ENCODE measurements at places on chromosomes 2 and 18. TPM values are rescaled to one million over a fixed set of nuclear protein-coding genes. Genes with fewer than 3 reads are reported as not detected.

Gene CNRIP1
- total RNA-seq: 3.3 TPM

Gene MARCHF4
- total RNA-seq: not detected

Gene BBS5
- total RNA-seq: 2.3 TPM

Gene DLX1
- not detected for total RNA-seq

Gene AQP12B
- not detected for total RNA-seq

Gene SLC9A4
- not detected for total RNA-seq

Gene CFC1
- not detected for total RNA-seq

Gene AKAIN1
- total RNA-seq: not detected

Gene ZNF396
- total RNA-seq: 0.98 TPM

Gene MAB21L4
- total RNA-seq: 4.3 TPM

GRCh38 chr18:32280911-32281310 is 91.1 kb downstream of the MEP1B start:
- no peaks in the 10 kb centered on the region for H3K27me3 ChIP-seq
- no peak for DNase-seq
- H3K4me3 ChIP-seq: no peak overlapping the region
- peaks cover 27% of the 10 kb centered on the region for H3K4me1 ChIP-seq
- H3K36me3 ChIP-seq: no peaks in the 10 kb centered on the region
- H3K27ac ChIP-seq: no peak overlapping the region

- H3K4me3 ChIP-seq: no peak overlapping the region
- no peak for DNase-seq
- H3K4me1 ChIP-seq: no peaks in the 10 kb centered on the region
- peaks cover 6% of the 10 kb centered on the region for H3K36me3 ChIP-seq
- H3K27ac ChIP-seq: no peak overlapping the region
Observed at GRCh38 chr2:9461079-9461478, 13.3 kb upstream of the IAH1 start.

GRCh38 chr2:59301466-59302402 is 1060.6 kb upstream of the FANCL start:
- H3K4me3 ChIP-seq: no peak overlapping the region
- DNase-seq: peak; percentile 50
- no peak overlapping the region for H3K27ac ChIP-seq
- H3K27me3 ChIP-seq: peaks cover 6% of the 10 kb centered on the region
- no peaks in the 10 kb centered on the region for H3K36me3 ChIP-seq

GRCh38 chr18:3162181-3162580 is 57.6 kb downstream of the MYOM1 start:
- peaks cover 23% of the 10 kb centered on the region for H3K36me3 ChIP-seq
- H3K4me3 ChIP-seq: no peak overlapping the region
- H3K27ac ChIP-seq: no peak overlapping the region
- no peaks in the 10 kb centered on the region for H3K27me3 ChIP-seq

- no peaks in the 10 kb centered on the region for H3K27me3 ChIP-seq
- DNase-seq: no peak
- no peak overlapping the region for H3K27ac ChIP-seq
- H3K4me3 ChIP-seq: no peak overlapping the region
Observed at GRCh38 chr2:25462021-25462420, 120.3 kb upstream of the DNMT3A start.

GRCh38 chr2:214311931-214312749 is 98.7 kb upstream of the VWC2L start:
- no peak overlapping the region for H3K27ac ChIP-seq
- H3K36me3 ChIP-seq: no peaks in the 10 kb centered on the region
- no peaks in the 10 kb centered on the region for H3K4me1 ChIP-seq
- H3K4me3 ChIP-seq: no peak overlapping the region
- DNase-seq: no peak
- H3K27me3 ChIP-seq: no peaks in the 10 kb centered on the region

DNA sequence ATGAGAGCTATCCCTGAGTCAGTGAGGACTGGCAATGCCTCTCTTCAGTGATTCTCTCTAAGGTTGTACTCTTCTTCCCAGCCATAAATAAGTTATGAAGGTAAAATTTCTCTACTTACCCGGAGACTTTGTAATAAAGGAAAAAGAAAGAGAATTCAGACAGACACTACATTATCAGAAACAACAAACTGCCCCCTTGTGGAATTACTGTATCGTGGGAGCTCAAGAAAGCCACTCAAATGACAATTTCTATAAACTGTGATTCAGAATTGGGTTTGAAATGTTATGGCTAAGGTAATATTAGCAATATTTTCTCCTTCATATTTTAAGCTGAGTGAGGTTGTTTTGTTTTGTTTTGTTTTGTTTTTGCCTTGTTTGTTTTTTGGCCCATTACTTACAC is 155.8 kb upstream of the TANK start:
- no peaks in the 10 kb centered on the region for H3K4me1 ChIP-seq
- no peaks in the 10 kb centered on the region for H3K27me3 ChIP-seq
- no peak for DNase-seq
- H3K36me3 ChIP-seq: no peaks in the 10 kb centered on the region
- H3K27ac ChIP-seq: no peak overlapping the region

GRCh38 chr2:112794131-112794733 is 9.9 kb upstream of the IL1A start:
- no peak overlapping the region for H3K4me3 ChIP-seq
- H3K27ac ChIP-seq: peak overlapping the region; percentile 20
- H3K36me3 ChIP-seq: no peaks in the 10 kb centered on the region
- peak; percentile 67 for DNase-seq

GRCh38 chr2:186516396-186516795 is 30.3 kb downstream of the ZC3H15 start:
- DNase-seq: no peak
- H3K4me1 ChIP-seq: no peaks in the 10 kb centered on the region
- no peaks in the 10 kb centered on the region for H3K36me3 ChIP-seq
- no peak overlapping the region for H3K4me3 ChIP-seq

- H3K27me3 ChIP-seq: no peaks in the 10 kb centered on the region
- no peak overlapping the region for H3K27ac ChIP-seq
- no peaks in the 10 kb centered on the region for H3K4me1 ChIP-seq
- no peaks in the 10 kb centered on the region for H3K36me3 ChIP-seq
Observed at GRCh38 chr2:200787351-200788120, 24.2 kb upstream of the BZW1 start.

DNA sequence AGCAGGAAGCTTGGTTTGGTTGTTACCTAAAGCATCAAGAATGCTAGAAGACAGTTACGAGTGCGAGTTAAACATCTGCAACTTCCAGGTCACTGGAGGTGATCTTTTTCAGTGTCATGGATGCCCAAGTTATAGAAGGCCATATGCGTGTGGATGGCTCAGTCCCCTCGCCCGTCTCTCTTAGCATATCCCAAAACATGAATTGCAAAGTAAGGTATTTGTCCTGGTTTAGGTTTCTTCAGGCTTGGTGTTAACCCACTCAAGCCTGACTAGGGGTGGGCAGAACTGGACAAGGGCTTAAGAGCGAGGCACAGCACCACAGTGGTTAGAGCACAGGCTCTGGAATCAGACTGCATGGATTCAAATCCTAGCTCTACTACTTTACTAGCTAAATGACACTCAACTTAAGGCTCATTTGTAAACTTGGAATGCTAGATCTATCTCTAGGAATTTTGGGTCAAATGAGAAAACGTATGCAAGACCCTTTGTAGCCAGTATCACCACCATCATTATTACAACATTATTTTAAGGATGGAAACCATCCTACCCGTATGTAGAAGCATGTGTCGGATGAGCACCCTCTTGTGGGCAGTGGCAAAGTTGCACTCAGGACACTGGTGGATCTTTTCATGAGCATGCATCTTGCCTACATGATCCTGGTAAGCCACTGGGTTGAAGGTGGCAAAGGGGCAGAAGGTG is 11.2 kb downstream of the ZNF142 start:
- H3K4me3 ChIP-seq: no peak overlapping the region
- no peaks in the 10 kb centered on the region for H3K27me3 ChIP-seq
- DNase-seq: peak; percentile 64
- H3K4me1 ChIP-seq: peaks cover 19% of the 10 kb centered on the region
- peaks cover 68% of the 10 kb centered on the region for H3K36me3 ChIP-seq

GRCh38 chr2:120344976-120345581 is 857 bp upstream of the INHBB start:
- peak overlapping the region; percentile 48 for H3K4me3 ChIP-seq
- H3K36me3 ChIP-seq: no peaks in the 10 kb centered on the region
- H3K4me1 ChIP-seq: no peaks in the 10 kb centered on the region
- peak overlapping the region; percentile 88 for H3K27ac ChIP-seq
- H3K27me3 ChIP-seq: no peaks in the 10 kb centered on the region

GRCh38 chr2:138239902-138240491 is 261.6 kb upstream of the SPOPL start:
- H3K27ac ChIP-seq: no peak overlapping the region
- H3K4me3 ChIP-seq: no peak overlapping the region
- no peak for DNase-seq
- H3K4me1 ChIP-seq: no peaks in the 10 kb centered on the region
- no peaks in the 10 kb centered on the region for H3K36me3 ChIP-seq

- H3K4me3 ChIP-seq: no peak overlapping the region
- H3K27me3 ChIP-seq: no peaks in the 10 kb centered on the region
- no peaks in the 10 kb centered on the region for H3K36me3 ChIP-seq
- no peaks in the 10 kb centered on the region for H3K4me1 ChIP-seq
- H3K27ac ChIP-seq: no peak overlapping the region
- no peak for DNase-seq
Observed at GRCh38 chr18:9791991-9792390, 83.9 kb downstream of the RAB31 start.

- no peak overlapping the region for H3K27ac ChIP-seq
- H3K27me3 ChIP-seq: no peaks in the 10 kb centered on the region
- no peaks in the 10 kb centered on the region for H3K36me3 ChIP-seq
Observed at GRCh38 chr2:194698012-194698411, 959.0 kb upstream of the SLC39A10 start.

DNA sequence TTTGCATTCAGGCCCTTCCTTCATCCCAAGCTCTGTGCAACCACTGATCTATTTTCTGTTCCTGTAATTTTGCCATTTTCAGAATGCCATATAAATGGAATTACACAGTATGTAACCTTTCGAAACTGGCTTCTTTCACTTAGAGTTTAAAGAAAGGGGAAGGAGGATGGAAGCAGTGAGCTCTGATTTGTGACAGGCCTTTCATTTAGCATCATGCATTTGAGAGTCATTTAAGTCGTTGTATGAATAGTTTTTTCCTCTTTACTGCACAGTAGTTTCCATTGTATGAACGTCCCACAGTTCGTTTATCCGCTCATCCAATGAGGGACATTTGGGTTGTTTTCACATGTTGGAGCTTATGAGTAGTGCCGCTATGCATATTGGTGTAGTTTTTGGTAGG is 67.0 kb downstream of the LBH start:
- no peak overlapping the region for H3K27ac ChIP-seq
- no peak overlapping the region for H3K4me3 ChIP-seq
- H3K36me3 ChIP-seq: no peaks in the 10 kb centered on the region
- H3K27me3 ChIP-seq: no peaks in the 10 kb centered on the region
- no peak for DNase-seq

- H3K36me3 ChIP-seq: no peaks in the 10 kb centered on the region
- H3K27me3 ChIP-seq: no peaks in the 10 kb centered on the region
- H3K27ac ChIP-seq: no peak overlapping the region
- H3K4me1 ChIP-seq: no peaks in the 10 kb centered on the region
- no peak for DNase-seq
Observed at GRCh38 chr2:112787294-112787693, 3.0 kb upstream of the IL1A start.

- no peaks in the 10 kb centered on the region for H3K36me3 ChIP-seq
- H3K27me3 ChIP-seq: no peaks in the 10 kb centered on the region
- H3K4me1 ChIP-seq: peaks cover 15% of the 10 kb centered on the region
Observed at GRCh38 chr2:62215306-62216064, 19.6 kb downstream of the B3GNT2 start.

DNA sequence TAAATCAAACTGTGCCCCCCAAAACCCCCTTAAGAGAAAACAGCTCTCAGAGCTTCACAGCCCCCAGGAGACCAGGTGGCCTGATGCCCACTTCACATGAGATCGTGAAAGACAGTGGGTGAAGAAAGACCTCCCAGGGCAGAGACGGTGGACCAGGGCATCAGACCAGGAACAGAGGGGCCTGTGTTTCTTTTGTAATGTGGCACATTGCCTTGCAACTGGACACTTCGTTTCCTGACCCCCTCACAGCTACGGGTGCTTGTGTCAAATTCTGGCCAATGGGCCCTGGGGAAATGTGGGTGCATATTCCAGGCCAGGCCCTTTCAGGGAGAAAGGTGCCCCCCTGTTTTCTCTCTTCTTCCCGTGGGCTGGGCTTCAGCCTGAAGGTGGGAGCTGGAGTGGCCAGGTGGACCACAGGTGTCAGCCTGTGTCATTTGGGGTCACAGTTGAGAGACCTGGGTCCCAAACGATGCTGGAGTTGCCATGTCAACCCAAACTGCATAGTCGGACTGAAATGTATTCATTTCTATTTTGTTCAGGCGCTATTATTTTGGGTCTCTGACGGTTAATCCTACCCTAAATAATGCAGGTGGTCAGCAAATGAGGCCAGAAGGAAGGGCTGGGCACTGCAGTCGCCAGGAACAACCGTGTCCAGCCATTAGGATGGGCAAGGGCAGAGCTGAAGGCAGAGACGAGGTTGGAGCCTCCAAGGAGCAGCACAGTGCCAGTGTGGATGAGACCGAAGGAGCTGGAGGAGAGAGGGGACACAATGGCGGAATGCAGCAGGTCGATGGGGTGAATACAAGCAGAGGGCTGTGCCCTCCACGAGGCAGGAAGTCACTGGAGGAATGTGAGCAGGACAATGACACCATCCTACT is 338.2 kb downstream of the EIPR1 start:
- DNase-seq: no peak
- H3K4me3 ChIP-seq: no peak overlapping the region
- no peaks in the 10 kb centered on the region for H3K4me1 ChIP-seq
- H3K27ac ChIP-seq: no peak overlapping the region

GRCh38 chr2:176174824-176175708 is 13.4 kb upstream of the HOXD1 start:
- no peak overlapping the region for H3K4me3 ChIP-seq
- no peak overlapping the region for H3K27ac ChIP-seq
- H3K4me1 ChIP-seq: no peaks in the 10 kb centered on the region
- no peak for DNase-seq
- H3K27me3 ChIP-seq: peaks cover 64% of the 10 kb centered on the region
- no peaks in the 10 kb centered on the region for H3K36me3 ChIP-seq

GRCh38 chr2:219453671-219454590 is 19.3 kb downstream of the SPEG start:
- no peaks in the 10 kb centered on the region for H3K27me3 ChIP-seq
- H3K4me3 ChIP-seq: no peak overlapping the region
- no peaks in the 10 kb centered on the region for H3K36me3 ChIP-seq
- H3K27ac ChIP-seq: no peak overlapping the region
- peak; percentile 42 for DNase-seq

GRCh38 chr2:97718942-97719341 is 5.6 kb downstream of the ZAP70 start:
- DNase-seq: no peak
- H3K4me3 ChIP-seq: no peak overlapping the region
- H3K4me1 ChIP-seq: no peaks in the 10 kb centered on the region
- no peak overlapping the region for H3K27ac ChIP-seq
- H3K27me3 ChIP-seq: no peaks in the 10 kb centered on the region
- no peaks in the 10 kb centered on the region for H3K36me3 ChIP-seq

- no peak overlapping the region for H3K27ac ChIP-seq
- no peak for DNase-seq
- H3K4me3 ChIP-seq: no peak overlapping the region
- H3K36me3 ChIP-seq: no peaks in the 10 kb centered on the region
Observed at GRCh38 chr18:22822841-22823508, 110.2 kb upstream of the RBBP8 start.

GRCh38 chr2:163997466-163997865 is 261.7 kb upstream of the FIGN start:
- no peaks in the 10 kb centered on the region for H3K4me1 ChIP-seq
- H3K4me3 ChIP-seq: no peak overlapping the region
- no peaks in the 10 kb centered on the region for H3K36me3 ChIP-seq
- H3K27me3 ChIP-seq: no peaks in the 10 kb centered on the region
